ENCODE measurements at places on chromosomes 12 and 14. TPM values are rescaled to one million over a fixed set of nuclear protein-coding genes. Genes with fewer than 3 reads are reported as not detected.

Gene RASSF8
- total RNA-seq, result 40.6 TPM

Gene CRY1
- 12.8 TPM for total RNA-seq

Gene TAC3
- total RNA-seq, result not detected

Gene GPR68
- 1.5 TPM for total RNA-seq

Gene FGF23
- not detected for total RNA-seq

Gene REP15
- total RNA-seq, result 0.97 TPM

Gene PRICKLE1
- 25.9 TPM for total RNA-seq

Gene CACNA2D4
- not detected for total RNA-seq

Gene DIO3
- total RNA-seq, result not detected

Gene C14orf180
- total RNA-seq, result not detected

Gene PLEKHG7
- not detected for total RNA-seq
